H4 (cell line): ENCODE measurements at places on chromosomes 12 and 14.

DNA sequence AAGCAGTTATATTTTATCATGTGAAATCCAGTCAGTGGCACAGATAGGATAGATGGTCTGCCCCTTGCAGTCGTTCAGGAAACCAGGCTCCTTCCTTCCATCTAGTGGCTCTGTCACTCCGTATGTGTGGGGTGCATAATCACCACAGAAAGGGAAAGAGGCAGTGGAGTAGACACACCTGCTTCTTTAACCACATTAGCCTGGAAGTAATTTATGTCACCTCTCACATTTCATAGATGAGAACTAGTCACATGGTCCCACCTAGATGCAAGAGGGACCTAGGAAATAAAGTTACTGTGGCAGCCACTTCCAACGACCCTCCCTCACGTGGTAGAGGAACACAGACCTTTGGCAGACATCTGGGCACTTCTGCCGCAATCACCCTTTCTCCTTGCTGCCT is 14.2 kb upstream of the RNU6-8 start:
- no peak for DNase-seq

GRCh38 chr12:23810329-23810902 is 139.1 kb downstream of the SOX5 start:
- no peak for DNase-seq

- no peak for DNase-seq
These were observed 156.4 kb upstream of the FRMD6 start for GRCh38 chr14:51495319-51495718.

- no peak for DNase-seq
These were observed 18.0 kb upstream of the ABHD12B start for GRCh38 chr14:50853891-50854290.

DNA sequence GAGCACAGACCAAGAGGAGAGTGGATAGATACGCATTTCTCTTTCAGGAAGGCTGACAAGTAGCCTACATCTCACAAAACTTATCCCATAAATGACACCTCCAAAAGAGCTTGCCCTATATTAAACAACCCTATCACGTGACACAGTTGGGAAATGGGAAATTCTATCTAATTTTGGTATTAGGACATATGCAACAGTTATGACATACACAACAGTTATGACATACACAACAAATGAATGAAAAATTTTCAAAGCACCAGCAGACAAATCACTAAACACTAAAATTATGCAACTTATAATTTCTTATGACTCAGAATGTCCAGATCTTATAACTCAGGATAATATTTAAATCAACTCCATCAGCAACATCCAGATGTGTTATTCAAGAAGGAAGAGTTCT is 54.1 kb downstream of the DUSP16 start:
- no peak for DNase-seq

DNA sequence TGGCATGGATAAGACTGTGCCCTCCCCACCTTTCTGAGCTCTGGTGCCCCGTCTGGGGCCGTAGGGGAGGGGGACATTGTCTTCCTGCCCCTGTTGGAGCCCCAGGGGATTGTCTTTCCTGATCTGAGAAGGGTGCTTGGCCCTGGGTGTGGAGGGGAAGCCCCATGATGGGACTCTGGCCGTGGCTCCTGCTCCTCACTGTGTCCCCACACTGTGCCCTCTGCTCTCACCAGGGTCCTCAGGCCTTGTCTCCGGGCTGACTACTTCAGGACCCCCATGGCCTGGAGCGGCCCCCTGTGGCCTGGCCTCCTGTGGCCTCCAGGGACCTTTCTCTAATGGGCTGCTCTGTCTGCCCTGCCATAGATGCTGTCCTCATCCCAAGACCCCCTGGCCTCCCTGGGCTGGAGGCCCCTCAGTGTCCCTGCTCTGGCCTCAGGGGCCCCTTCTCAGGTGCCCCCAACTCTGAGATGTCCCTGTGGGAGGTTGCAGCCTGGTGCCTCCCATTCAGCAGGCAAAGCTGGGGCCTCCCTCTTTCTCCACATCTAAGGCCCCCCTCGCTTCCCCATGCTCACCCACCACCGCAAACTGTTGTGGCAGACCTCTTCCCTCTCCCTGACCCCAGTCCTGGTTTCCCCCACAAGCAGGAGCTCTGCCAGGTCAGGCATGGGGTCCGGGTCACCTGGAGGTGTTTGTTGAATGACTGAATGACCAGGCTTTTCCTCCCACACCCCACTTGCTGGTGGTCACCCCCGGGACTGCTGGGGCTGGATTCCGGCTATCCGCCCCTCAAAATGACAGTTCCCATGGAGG is 4.0 kb downstream of the KIF26A start:
- no peak for DNase-seq

- no peak for DNase-seq
These were observed 5.6 kb downstream of the RIC8B start for GRCh38 chr12:106780010-106780631.

GRCh38 chr12:131231032-131231980 is 277.6 kb downstream of the ADGRD1 start:
- no peak for DNase-seq

GRCh38 chr12:109099431-109100020 is 2.1 kb downstream of the UNG start:
- no peak for DNase-seq

GRCh38 chr12:93186131-93186530 is 191.6 kb upstream of the NUDT4 start:
- no peak for DNase-seq

DNA sequence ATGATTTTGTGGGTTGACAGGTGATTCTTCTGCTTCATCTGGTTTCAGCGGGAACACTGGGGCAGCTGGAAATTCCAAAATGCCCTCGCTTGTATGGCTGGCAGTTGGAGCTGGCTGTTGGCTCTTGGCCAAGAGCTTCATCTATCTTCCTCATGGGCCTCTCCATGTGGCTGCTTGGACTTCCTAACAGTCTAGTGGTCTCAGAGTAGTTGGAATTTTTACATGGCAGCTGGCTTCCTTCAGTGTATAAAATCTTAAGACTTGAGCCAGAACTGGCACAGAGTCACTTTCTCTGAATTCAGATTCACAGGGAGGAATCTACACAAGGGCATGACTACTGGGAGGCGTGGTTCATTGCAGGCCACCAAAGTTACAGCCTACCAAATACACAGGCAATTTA is 204.9 kb upstream of the RMST start:
- no peak for DNase-seq

DNA sequence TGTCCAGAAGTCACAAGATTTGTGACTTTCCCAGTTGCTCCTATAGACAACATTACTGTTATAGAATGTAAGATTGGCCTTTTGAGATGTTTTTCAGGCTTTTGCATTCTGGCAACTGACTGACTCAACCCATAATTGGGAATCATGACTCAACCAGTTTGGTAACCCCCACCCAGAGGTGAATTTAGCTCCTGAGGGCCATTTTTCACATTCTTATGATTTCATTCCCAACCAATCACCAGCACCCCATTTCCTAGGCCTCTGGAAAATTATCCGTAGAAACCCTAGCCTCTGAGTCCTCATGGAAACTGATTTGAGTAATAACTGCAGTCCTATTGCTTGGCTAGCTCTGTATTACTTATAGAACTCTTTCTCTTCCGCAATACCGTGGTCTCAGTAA is 626.0 kb upstream of the SEL1L start:
- no peak for DNase-seq

- no peak for DNase-seq
These were observed 88.3 kb downstream of the RIN3 start for GRCh38 chr14:92601757-92602417.

DNA sequence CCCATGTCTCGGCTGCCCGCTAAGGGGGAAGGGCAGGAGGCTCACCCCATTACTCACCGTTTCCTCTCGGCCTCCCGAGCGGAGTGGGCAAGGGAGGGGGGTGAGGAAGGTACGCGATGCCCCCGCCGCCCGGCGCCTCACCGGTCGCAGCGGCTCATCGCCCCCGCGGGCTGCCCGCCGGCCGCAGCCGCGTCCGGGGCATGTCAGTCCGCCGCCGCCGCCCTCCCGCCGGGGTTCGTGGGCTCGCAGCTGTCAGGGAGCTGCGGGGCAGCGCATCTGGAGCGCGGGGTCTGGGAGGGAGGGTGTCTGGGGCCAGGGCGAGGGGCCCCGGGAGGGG is 461 bp downstream of the SLC8A3 start:
- DNase-seq: no peak
